ENCODE measurements at places on chromosomes 4 and X. TPM values are rescaled to one million over a fixed set of nuclear protein-coding genes. Genes with fewer than 3 reads are reported as not detected.

- no peak for DNase-seq
These were observed 758 bp downstream of the IQSEC2 start for GRCh38 chrX:53280331-53281320.

DNA sequence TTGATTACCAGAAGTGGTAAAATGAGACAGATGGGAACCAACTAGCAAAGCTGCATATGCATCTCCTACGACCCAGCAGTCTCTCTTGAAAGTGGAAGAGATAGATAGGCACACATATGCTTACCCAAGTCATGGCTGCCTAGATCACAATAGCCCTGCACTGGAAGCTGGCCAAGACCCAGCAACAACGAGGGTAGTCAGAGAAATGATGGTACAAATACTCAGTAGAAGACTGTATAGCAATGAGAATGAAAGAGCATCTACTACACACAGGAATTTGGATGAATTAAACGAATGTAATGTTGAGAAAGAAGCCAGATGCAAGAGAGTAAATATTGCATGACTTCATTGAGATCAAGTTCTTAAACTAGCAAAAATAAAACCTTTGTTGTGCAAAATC is 100.3 kb upstream of the FAT1 start:
- DNase-seq: no peak

DNA sequence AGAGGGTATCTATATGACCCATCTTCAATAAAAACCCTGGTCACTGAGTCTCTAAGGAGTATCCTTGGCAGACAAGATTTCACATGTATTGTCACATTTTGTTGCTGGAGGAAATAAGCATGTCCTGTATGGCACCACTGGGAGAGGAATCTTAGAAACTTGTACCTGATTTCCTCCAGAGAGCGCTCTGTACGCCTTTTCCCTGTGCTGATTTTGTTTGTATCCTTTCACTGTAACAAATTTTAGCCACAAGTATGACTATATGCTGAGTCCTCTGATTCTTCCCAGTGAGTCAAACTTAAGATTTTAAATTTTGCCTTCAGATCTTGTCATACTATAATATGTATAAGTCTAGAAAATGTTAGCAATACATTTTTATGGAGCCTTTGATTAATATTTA is 102.8 kb downstream of the ITIH6 start:
- no peak for DNase-seq

DNA sequence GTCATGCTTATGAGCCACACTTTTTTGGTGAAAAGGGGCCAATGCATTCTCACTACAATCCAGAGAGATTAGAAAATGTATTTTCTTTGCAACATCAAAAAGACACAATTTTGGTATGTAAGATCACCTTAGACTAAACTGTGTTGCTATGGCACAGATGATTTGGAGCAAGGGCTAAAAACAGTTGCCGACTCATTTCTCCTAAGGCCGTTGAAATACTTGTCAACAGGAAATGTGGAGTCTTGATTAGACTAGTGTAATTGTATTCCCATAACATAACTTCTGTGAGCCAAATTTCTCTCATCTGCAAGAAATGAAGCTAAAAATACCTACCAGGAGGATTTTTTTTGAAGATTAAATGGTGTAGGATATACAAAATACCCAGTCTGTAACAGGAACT is 2547.7 kb downstream of the ARAP2 start:
- no peak for DNase-seq

- no peak for DNase-seq
These were observed 361.6 kb downstream of the PACRGL start for GRCh38 chr4:21061902-21062301.

GRCh38 chr4:92074839-92075238 is 228.9 kb upstream of the GRID2 start:
- no peak for DNase-seq

Gene TXK
- total RNA-seq: 12.5 TPM

Gene GAGE12E
- total RNA-seq: not detected

Gene PRRG1
- total RNA-seq: not detected

Measured in activated T-helper 1 cell treated with anti-CD3 and anti-CD28 coated beads, Interleukin-12 subunit alpha, Interleukin-12 subunit beta, Interleukin-2, Interleukin-4 antibody, amounts not matched to agents 30 ng/mL and 10 ng/mL and 1 ng/mL, durations not matched to agents 14 hours and 24 hours and 36 hours (primary cell).